ENCODE measurements at places on chromosomes 2 and 18.

GRCh38 chr2:181116261-181116660 is 135.9 kb downstream of the UBE2E3 start:
- no peak for DNase-seq

DNA sequence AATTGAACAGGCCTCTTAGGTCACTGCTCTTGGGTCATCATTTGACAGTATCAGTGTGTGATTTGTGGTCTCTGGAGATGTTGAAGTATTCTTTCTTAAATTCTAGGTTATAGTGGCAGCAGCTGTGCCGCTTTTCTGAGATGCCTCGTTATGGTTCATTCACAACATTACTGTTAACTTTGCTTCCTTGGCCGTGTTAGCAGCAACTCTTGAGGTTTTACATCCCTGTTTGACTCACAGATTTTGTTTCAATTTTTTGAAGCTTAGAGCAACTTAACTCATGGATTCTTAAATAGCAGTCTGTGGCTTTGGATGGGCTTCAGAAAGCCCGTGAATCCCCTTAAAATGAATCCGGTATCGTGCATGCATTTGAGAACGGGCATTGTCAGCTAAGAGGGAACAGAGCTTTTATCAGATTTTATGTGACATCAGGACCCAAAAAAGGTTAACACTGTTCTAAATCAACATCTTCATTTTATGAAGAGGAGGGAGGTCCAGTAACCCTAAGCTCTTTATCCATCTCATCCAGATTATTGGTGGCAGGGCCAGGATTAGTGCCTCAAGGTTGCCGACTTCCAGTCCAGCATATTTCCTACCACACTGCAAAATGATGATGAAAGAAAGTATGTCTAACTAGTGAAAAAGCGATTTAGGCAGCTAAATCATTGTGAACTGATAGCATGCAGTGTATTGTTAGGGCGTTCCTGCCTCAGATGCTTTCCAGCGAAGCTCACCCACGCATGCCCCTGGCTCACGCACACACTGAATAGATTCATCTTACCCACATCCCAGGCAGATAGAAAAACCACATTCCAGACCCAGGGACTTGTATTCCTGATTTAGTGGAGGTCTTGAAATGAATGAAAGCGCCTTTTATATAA is 5.1 kb downstream of the TRIB2 start:
- DNase-seq, result no peak

- DNase-seq, result peak; percentile 24
These were observed 157.5 kb upstream of the SESTD1 start for GRCh38 chr2:179422037-179422643.

DNA sequence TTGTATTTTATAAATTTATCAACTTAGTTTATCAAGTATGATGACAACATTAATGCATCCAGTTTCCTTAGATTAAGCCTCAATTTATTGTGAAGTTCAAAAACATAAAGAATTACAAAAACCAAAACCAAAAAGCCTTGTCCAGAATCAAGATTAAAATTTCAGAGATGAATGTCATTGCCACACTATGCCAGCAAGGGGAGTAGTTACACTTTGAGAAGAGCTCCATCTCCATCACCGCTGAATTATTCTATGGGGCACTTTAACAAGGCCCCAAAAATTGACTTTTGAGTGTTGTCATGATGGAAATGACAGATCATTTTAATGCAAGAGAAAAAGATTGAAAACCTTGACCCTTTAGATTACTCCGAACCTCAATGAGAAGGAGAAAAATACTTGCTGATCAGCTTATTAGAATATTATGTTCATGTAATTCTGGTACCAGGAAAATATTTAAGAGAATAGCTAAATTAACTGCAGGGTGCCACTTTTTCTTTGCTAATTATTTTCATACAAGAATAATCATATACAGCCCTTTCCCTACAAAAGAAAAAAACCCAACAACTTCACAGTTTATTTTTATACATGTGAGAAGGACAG is 152.5 kb upstream of the AQP4 start:
- no peak for DNase-seq

DNA sequence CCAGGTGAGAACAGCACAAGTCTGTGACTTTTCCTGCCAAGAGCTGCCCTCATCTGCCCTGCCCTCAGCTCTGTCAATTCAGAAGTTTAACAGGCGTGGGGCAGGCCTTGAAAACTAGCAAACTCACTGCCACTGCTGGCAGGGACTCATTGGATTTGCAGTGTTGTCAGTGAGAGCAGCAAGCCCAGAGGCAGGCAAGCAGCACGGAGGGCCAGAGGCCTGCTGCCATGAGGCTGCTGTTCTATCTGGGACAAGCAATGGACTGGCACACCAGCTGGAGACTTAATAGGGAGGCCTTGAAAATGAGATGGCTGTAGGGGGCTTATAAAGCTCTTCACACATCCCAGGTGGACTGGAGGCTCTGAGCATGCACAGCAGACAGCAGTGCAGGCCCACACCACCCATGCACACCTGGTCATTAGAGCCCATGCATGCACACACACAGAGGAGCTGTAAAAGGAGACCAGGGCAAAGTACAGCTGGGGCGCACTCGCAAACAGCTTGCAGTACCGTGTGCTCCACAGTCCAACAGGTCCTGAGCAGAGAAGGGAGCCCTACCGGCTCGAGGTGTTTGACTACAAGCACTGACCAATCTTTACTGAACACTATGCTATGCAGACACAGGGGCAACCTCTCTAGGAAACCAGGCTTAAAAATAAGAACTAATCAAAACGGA is 28.7 kb downstream of the MGAT4A start:
- peak; percentile 8 for DNase-seq

DNA sequence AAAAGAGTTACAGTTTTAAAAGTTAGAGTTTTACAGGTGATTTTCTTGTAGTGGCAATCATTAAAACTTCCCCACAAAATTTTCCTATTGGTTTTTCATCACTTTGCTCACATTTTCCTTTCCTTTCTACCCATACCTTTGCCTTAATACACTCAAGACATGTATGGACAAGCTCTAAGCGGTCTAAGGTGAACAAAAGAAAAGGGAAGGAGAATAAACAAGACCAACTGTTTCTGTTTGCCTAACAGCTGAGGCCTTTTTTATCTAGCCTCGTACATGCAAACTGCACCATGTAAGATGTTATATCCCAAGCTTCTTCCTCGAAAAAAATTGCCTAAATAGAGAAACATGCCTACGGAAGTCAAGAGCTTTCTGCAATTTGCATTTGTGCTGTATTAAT is 33.9 kb upstream of the TBC1D8 start:
- no peak for DNase-seq

- no peak for DNase-seq
These were observed 88.4 kb downstream of the SEMA4F start for GRCh38 chr2:74742471-74742870.

GRCh38 chr2:167575276-167575675 is 672.1 kb downstream of the STK39 start:
- no peak for DNase-seq

DNA sequence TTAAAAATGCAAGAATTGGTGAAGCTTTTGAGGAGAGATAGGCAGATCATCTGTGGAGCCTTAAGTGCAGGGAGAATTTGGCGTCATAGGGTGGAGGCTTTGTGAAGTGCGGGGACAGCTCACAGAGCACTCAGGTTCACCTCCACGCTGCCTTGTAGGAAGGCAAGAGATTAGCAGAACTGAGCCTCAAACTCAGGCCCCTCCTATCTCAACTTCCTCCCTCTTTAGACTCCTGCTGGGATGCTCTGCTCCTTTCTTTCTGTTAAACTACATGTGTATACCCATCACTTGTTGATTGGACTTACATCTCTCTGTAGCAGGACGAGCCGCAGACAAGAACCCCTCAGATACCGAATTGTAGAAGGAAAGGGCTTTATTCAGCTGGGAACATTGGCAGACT is 422.2 kb downstream of the SETBP1 start:
- no peak for DNase-seq

- DNase-seq, result no peak
These were observed 41.0 kb downstream of the LPIN2 start for GRCh38 chr18:2971741-2972552.

DNA sequence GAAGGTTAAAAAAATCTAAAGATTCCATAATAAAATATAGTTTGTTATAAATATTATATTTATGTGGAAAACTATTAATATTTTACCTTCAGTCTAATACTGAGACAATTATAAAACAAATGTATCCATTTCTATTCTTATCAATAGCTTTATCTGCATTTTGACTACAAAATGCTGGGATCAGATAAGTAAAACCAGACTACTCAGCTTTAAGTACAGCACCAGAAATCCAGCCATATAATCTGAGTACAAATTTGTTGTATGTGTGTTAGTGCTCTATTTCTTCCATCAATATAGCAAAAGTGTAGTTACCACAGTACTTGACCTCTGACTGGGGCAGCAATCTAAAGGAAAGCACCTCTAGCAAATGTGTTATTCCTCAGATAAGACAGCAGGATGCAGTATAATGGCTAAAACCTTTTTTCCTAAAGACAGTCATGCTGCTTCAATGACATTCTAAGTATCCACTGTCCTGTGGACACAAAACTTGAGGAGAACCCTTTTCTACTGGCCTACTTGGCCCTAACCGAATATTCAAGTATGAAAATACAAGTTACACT is 68.1 kb downstream of the OLA1 start:
- DNase-seq, result no peak

GRCh38 chr2:218785103-218785502 is 3.2 kb downstream of the CYP27A1 start:
- DNase-seq, result no peak
